Pericardium fibroblast (primary cell): ENCODE measurements at places on chromosomes 3 and 15. TPM values are rescaled to one million over a fixed set of nuclear protein-coding genes. Genes with fewer than 3 reads are reported as not detected.

BCL2A1 gene
- total RNA-seq: 0.12 TPM in 1 of 2 replicates, not detected in the other

SYNPR gene
- not detected in 2 replicates for total RNA-seq

MAP6D1 gene
- total RNA-seq: 2.0 and 6.9 TPM in 2 replicates

A4GNT gene
- not detected in 2 replicates for total RNA-seq

TMC3 gene
- total RNA-seq: under 0.01 TPM in 1 of 2 replicates, not detected in the other

KLHL25 gene
- 1.7 and 2.8 TPM in 2 replicates for total RNA-seq

MYD88 gene
- 24.8 and 27.8 TPM in 2 replicates for total RNA-seq

RARRES1 gene
- total RNA-seq: 12.7 and 26.0 TPM in 2 replicates

UCN2 gene
- 0.09 TPM in 1 of 2 replicates, not detected in the other for total RNA-seq

PATL2 gene
- total RNA-seq: not detected in 2 replicates

SRGAP3 gene
- 0.43 and 5.7 TPM in 2 replicates for total RNA-seq
